ENCODE measurements at places on chromosomes 1 and 21. TPM values are rescaled to one million over a fixed set of nuclear protein-coding genes. Genes with fewer than 3 reads are reported as not detected.

The SLC25A34 gene
- 0.13 TPM for total RNA-seq

The MPZ gene
- total RNA-seq, result not detected

The C1orf210 gene
- total RNA-seq, result not detected

The FNDC5 gene
- total RNA-seq, result 0.75 TPM

The NBPF4 gene
- 0.25 TPM for total RNA-seq

The CYP4B1 gene
- total RNA-seq, result not detected

The TAS1R1 gene
- total RNA-seq, result not detected

The CENPF gene
- 79.8 TPM for total RNA-seq

The OVAAL gene
- not detected for total RNA-seq

The PLA2G2C gene
- total RNA-seq, result not detected

The RAB7B gene
- total RNA-seq, result 1.8 TPM

The GUCA2A gene
- not detected for total RNA-seq

The AQP10 gene
- not detected for total RNA-seq

The LEMD1 gene
- total RNA-seq, result not detected

The TAL1 gene
- not detected for total RNA-seq

The TEX50 gene
- not detected for total RNA-seq

The MPL gene
- not detected for total RNA-seq

The CEP104 gene
- total RNA-seq, result 11.8 TPM

The CYP4A22 gene
- not detected for total RNA-seq

The APCS gene
- not detected for total RNA-seq

The CREB3L4 gene
- total RNA-seq, result 10.7 TPM

The PROX1 gene
- 0.07 TPM for total RNA-seq

The KIAA1614 gene
- 0.80 TPM for total RNA-seq

The RNF2 gene
- 19.5 TPM for total RNA-seq

The OR2T11 gene
- not detected for total RNA-seq

The CD2 gene
- not detected for total RNA-seq

The AURKAIP1 gene
- total RNA-seq, result 109 TPM

The LCE1B gene
- not detected for total RNA-seq

The LRRC8B gene
- total RNA-seq, result 5.3 TPM

The KMO gene
- 1.0 TPM for total RNA-seq

The SPRR2G gene
- not detected for total RNA-seq

The BSND gene
- not detected for total RNA-seq

The GLIS1 gene
- total RNA-seq, result not detected

The ACTL8 gene
- 1.9 TPM for total RNA-seq

The CYP4X1 gene
- total RNA-seq, result 0.03 TPM

The PLEKHG5 gene
- 3.9 TPM for total RNA-seq

The CDCP2 gene
- not detected for total RNA-seq

The GPR89A gene
- total RNA-seq, result 18.2 TPM

The DMBX1 gene
- 1.1 TPM for total RNA-seq

The VWA1 gene
- 14.2 TPM for total RNA-seq

The DEPDC1 gene
- 13.1 TPM for total RNA-seq

The TDRD5 gene
- 0.02 TPM for total RNA-seq

The CDA gene
- total RNA-seq, result 41.1 TPM

The PLEKHA6 gene
- total RNA-seq, result 23.1 TPM

The BRINP3 gene
- total RNA-seq, result not detected

The MEX3A gene
- 2.8 TPM for total RNA-seq

The FCRL4 gene
- total RNA-seq, result not detected

The WNT4 gene
- 0.29 TPM for total RNA-seq

The FOXO6 gene
- 0.49 TPM for total RNA-seq

The SFT2D2 gene
- 17.8 TPM for total RNA-seq

The HCRTR1 gene
- total RNA-seq, result not detected

The HMGN2 gene
- 426 TPM for total RNA-seq

The ZNF593 gene
- total RNA-seq, result 60.0 TPM

Measured in A549 treated with DMSO at 1 μM for 4 hours (cell line).